ENCODE measurements at places on chromosomes 16 and 17.

GRCh38 chr17:74865504-74866197, 6.0 kb upstream of the GRIN2C start:
- DNase-seq = no peak

DNA sequence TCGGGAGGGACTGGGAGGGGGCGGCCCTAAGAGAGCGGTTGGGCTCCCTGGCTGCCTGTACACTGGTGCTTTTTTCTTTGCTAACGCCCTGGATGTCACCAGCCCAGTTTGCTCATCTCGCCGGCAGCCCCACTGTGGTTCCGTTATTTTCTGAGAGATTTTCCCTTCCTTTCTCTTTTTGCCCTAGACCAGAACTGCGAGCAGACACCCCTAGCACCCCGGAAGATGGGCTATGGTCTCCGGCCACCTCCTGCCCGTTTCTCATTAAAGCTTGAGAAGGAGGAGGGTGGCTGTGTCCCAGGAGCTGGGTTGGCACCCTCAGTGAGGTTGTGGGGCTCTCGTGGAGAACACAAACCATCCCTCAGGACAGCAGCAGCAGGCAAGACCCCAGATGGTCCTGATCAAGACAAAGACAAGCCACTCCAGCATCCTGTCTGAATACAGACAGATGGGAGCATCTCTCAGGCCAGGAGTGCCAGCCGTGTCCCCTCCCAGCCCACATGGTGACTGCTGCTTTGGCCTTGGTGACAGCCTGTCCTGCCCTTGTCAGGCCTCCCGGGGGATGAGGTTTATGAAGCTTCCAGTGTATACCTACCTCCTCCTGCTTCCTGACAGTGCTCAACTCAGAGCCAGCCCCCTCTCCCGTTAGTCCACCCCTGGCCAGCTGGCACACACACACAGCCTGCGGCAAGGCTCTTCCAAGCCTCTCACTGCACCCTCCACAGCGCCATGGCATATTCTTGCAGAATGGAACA, 77.2 kb downstream of the KCNJ12 start:
- no peak for DNase-seq

- no peak for DNase-seq
Observed at GRCh38 chr17:68198931-68199836, 48.7 kb upstream of the AMZ2 start.

- no peak for DNase-seq
Observed at GRCh38 chr17:33152783-33153182, 140.3 kb downstream of the ASIC2 start.

GRCh38 chr17:39002991-39003715, 36.0 kb upstream of the FBXO47 start:
- no peak for DNase-seq

DNA sequence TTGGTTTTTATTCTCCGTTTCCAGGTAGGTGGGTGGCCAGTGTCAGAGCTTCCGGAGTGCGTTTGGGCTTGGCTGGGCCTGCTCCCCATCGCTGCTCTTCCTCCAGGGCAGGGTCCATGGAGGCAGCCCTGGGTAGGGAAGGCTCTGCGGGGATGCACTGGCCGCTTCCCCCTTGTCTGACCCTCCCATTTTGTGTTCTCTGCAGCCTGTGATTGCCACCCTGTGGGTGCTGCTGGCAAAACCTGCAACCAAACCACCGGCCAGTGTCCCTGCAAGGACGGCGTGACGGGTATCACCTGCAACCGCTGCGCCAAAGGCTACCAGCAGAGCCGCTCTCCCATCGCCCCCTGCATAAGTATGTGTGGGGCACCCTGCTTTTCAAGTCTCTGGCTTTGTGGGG, 158.3 kb downstream of the NTN1 start:
- no peak for DNase-seq

DNA sequence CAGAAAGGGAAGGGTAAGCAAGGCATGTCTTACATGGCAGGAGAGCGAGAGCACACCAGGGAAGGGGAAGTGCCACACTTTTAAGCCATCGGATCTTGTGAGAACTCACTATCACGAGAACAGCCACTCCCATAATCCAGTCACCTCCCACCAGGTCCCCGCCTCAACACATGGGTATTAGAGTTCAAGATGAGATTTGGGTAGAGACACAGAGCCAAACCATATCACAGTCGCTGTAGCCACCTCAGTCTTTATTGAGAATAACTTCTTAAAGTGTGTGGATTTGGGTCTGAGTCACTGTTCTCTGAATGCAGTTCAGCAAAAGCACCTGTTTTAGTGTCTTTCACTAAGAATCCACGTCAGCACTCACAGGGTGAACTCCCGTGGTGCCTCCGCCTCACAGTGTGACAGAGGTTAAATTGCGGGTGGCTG, 195.2 kb upstream of the CHMP6 start:
- DNase-seq = no peak

GRCh38 chr16:52568983-52569690, 22.2 kb upstream of the TOX3 start:
- no peak for DNase-seq

GRCh38 chr16:87012954-87013938, 303.9 kb downstream of the C16orf95 start:
- no peak for DNase-seq

DNA sequence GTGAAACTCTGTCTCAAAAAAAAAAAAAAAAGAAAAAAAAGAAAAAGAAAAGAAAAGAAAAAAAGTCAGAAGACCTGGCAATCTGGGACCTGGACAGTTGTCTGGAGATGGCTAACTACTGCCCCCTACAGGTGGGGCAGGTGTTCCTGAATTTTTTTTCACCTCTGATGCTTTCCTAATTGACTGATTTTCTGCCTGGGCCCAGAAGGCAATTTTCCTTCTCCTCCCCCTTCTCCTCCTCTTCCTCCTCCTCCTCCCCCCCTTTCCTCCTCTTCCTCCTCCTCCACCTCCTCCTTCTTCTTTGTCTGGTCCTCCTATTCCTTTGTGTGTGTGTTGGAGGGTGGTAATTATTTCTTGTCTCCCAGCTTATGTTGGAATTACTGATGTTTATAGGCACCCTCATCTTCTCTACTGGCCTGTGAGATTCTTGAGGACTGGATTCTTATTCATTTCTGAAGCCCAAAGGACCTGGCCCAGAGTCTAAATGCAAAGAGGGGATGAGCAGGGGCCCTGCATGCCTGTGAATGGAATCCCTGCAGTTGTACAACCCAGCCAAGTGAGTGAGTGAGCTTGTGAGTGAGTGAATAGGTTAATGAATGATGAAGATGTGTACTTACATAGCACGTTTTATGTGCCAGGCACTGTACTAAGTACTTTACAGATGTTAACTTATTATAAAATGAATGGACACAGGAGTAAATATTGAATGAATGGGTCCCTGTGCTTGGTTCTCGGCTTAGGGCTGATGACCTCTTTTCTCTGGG, 26.9 kb downstream of the IRX5 start:
- DNase-seq = no peak

DNA sequence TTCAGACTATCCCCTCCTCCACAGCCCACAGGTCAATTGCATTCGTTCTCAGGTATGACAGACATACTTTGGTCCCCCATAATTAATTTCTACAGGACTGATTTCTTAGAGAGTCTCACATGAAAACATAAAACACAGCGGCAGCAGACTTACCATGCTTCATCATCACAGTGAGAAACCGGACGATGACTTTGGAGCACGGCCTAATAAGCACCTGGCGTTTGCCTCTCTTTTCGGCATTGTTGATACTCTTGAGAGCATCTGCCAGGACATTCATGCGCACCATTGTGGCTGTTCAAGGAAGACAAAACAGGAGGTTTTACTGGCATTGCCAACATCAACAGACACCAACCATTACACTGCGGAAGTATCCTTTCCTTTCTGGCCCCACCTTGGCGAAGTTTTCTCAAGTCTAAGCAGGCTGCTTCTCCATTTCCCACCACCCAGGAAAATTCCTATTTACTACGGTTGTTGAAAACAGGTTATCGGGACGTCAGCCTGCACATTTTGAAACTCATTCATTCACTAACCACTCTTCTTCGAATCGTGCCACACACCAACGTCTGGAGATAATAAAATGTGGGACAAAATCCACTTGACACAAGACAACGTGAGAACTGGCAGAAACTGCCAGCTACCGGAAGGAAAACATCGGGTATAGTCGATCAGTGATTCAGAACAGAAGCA, 1.2 kb downstream of the RPS15A start:
- no peak for DNase-seq

DNA sequence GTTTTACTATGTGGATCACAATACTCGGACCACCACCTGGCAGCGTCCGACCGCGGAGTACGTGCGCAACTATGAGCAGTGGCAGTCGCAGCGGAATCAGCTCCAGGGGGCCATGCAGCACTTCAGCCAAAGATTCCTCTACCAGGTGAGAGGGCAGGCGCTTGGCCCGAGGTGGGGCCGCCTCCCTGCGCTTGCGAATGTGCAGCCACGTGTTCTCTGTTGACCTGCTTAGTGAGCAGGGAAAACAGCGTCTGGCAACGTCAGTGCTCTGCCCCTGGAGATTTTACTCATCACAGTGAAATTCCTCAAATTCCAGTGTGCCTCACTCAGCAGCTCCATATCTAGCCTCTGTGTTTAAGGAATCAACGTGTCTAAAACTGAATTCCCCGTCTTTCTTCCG, 33.4 kb upstream of the CLEC18A start:
- DNase-seq = no peak

- no peak for DNase-seq
Observed at GRCh38 chr17:3879186-3879585, 13.7 kb downstream of the CAMKK1 start.

DNA sequence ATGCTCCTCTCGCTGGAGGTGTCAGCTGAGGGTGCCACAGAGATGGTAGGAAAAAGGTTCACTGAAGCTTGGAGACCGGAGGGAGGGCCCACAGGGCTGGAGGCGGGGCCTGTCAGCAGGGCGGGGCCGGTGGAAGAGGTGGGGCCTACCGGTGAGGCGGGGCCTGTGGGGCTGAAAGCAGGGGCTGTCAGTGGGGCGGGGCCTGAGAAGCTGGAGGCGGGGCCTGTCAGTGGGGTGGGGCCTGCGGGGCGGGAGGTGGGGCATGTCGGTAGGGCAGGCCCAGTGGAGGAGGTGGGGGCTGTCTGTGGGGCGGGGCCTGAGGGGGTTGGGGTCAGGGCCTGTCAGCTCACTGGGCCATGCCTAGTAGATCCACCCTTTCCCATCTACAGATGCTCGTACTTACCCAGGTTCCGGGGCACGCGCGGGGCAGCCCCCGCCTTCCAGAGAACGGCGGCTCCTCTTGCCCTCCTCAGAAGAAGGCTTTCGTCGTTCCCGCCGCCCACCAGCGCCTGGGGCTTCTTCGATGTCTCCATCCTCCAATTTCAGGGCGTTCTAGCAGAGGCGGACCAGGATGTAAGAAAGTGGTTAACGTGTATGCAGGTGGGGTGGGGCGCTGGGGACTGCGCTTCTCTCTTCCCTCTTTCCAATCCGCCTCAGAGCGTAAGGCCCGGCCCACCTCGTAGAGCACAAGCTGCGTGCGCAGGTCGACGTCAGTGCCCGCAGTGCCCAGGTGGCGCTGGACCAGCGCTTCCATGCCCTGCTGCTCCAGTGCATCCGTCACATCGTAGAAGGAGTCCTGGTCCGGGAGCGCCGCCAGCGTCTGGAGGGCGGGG, 9.8 kb downstream of the TMEM208 start:
- no peak for DNase-seq

DNA sequence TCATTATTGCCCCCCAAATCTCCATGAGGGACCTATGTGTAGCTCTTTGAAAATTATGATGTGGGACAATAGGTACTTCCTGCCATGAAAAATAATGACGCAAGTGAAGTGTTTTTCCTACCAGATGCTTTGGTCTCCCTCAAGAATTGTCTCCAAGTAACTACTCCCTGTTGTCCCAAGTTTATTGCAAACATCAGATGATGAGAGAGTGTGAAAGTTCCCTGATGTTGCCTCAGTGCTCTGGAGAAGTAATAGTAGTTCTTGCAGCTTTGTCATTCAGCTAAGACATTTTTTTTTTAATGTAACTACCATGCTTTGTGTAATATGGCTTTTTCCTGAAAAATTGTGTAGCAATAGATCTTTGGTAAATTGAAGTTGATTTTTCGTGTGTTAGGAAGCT, 20.1 kb downstream of the LPCAT2 start:
- no peak for DNase-seq

GRCh38 chr17:73510981-73511718, 133.1 kb downstream of the SDK2 start:
- DNase-seq = no peak

- no peak for DNase-seq
Observed at GRCh38 chr17:80431246-80432195, 16.6 kb downstream of the ENDOV start.

DNA sequence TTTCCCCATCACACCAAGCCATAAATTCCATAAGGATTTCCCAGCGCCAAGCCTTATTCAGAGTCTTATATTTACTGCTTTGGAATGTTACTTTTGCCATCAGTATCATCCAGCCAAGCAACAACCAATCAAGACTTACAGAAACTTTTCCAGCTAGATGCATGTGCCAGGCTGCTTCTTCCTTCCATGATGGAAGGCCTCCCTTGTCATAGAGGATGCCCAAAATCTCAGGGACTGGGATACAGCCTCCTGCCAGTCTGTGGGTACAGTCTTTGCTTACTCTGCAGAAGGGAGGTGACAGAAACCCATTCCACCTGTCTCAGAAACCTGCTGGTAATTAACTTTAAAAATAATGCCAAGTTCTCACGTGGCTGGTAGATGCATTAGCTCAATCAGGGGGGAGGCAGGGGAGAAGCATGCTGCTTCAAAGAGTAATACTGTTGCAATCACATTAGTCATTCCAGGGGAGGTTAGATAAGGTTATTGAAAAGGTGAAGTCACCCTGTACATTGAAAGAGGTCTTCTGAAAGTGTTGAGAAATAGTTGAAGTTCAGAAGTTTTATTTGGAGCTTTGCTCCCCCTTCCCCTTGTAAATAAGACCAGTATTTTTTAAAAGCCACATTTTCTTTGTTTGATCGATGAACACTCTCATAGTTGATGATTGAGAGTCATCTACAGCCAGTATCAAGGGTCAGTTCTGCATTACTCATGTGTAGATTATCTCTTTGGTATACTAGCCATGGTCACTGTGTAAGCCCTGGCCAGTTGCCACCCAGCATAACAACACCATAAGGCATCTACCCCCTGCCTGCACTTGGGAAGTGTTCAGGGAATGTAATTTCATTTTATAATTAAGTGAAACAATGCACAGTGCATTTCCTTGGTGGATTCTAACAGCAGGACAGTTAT, 22.2 kb downstream of the HLF start:
- no peak for DNase-seq

GRCh38 chr17:72950242-72950931, 142.1 kb downstream of the SLC39A11 start:
- no peak for DNase-seq

GRCh38 chr16:70576431-70577255, 53.0 kb downstream of the SF3B3 start:
- no peak for DNase-seq

- no peak for DNase-seq
Observed at GRCh38 chr16:68644715-68645493, at the start of gene CDH3. Gene CDH3 (plus strand): TSS chr16:68645310. CDS start chr16:68645380, 70 bp downstream.
